ENCODE measurements at places on chromosomes 7 and 10.

- no peak for DNase-seq
These were observed 19.3 kb downstream of the FRMD4A start for GRCh38 chr10:14311206-14311957.

DNA sequence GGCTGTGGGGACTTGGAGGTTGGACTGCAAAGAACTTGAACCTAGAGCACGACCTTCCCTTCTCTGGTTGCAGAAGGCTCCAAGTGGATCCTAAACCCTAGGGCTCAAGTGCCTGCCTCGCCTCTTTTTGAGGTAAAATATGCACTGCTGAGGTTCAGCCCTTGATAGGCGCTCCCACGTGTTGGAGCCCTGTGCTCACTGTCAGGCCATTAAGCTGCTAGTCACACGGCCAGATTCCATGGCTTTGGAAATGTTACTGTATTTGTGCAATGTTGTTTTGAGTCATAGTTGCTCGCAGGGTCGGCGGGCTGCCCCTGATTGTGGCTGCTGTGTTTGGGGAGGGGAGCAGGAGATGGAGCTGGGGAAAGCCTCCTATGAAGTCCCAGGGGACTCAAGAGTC lies 39.8 kb upstream of the PCBD1 start:
- DNase-seq = no peak

GRCh38 chr7:102413091-102413490 lies 16.9 kb downstream of the PRKRIP1 start:
- DNase-seq = no peak

- no peak for DNase-seq
These were observed 49.9 kb upstream of the TMEM106B start for GRCh38 chr7:12161146-12161545.

- no peak for DNase-seq
These were observed 754.2 kb downstream of the GRID1 start for GRCh38 chr10:85612378-85612775.

Data from fibroblast of skin of scalp (primary cell).